ENCODE measurements at places on chromosomes 7 and 10.

DNA sequence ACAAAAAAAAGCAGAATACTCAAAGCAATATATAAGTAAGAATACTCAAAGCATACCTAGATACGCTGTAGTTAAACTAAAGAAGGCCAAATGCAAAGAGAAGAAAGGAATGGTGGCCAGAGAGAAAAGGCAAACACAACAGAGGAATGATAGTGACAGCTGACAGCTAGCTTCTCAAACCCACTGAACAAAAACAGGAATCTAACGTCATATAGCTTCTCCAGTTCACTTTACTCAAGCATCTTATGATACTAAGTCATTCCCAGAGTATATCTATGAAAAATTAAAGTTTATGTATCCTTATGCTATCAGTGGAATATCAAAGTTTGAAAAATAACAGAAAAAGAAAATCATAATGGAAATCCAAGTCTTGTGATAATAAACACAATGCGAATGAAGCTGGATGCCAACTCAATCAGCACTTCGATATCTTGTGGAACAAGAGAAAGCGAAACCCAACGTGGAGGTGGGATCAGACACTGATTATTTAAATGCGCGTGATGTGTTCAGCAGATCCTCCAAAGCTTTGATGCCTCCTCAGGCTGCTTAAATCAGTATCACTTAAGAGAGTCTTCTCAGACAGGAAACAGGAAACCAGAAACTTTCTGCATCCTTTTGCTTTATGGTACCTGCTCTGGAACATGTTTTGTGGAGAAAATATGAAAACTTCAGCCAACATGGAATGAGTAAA lies 102.8 kb downstream of the PIP4K2A start:
- no peak for DNase-seq

GRCh38 chr7:108014747-108015682 lies 12.1 kb upstream of the LAMB1 start:
- DNase-seq, result no peak

- DNase-seq, result no peak
These were observed 451.6 kb downstream of the TYW1 start for GRCh38 chr7:67448271-67448670.

DNA sequence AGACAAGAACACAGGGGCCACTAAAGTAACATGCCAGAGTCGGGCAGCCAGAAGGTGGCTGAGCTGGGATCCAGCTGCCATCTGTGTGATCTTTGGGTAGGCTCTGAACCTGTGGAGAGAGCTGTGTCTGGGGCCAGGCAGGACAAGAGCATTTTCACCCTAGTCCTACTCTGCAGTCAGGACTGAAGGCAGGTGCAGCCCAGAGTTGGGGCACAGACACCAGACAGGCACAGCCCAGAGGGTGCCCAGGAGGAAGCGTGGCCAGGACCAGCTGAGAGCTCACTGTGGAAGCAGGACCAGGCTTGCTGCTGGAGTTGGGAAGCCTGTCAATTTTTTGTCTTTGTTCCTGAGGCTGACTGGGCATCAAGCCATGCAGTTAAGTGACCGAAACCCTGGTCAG lies 113.6 kb downstream of the ADCY1 start:
- no peak for DNase-seq

DNA sequence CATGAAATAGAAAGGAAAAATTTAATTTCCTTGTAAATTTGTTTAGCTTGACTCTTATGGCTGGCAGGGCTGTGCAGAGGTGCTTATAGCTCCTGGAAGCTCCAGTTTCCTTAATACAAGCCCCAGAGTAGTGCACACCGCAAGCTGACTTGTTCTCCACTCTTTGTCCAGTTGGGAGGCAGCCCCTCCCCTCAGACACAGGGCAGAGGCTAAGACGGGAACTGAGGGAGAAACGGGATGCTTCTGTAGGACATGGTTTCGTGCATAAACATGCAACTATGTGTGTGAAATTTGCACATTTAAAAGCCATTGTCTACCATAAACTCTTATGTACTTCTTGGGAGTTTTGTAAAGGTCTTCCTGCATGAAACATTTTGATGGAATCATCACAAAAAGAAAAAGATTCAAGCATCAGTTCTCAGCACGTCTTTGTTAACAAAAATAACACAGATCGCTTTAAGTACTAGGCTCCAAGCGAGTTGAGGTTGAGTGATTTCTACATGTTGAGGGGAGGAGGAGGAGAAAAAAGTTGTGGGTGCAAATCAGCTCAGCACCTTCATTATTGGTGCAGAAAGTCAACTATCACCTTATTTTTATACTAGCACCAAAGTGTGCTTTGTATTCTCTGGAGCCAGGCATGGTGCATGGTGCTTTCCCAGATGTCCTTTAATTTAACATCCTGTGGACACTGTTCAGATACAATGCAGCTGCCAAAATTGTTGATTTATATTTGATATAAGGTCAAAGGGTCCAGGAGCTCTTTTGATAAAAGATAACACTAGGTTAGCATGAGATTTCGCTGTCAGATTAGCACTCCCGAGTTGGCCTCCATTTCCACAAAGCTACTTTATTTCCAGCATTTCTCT lies 124.5 kb downstream of the CHN2 start:
- DNase-seq, result no peak
